ENCODE measurements at places on chromosomes 1 and 21.

GRCh38 chr1:161439280-161440232 is 65.7 kb upstream of the FCGR2A start:
- DNase-seq = no peak

DNA sequence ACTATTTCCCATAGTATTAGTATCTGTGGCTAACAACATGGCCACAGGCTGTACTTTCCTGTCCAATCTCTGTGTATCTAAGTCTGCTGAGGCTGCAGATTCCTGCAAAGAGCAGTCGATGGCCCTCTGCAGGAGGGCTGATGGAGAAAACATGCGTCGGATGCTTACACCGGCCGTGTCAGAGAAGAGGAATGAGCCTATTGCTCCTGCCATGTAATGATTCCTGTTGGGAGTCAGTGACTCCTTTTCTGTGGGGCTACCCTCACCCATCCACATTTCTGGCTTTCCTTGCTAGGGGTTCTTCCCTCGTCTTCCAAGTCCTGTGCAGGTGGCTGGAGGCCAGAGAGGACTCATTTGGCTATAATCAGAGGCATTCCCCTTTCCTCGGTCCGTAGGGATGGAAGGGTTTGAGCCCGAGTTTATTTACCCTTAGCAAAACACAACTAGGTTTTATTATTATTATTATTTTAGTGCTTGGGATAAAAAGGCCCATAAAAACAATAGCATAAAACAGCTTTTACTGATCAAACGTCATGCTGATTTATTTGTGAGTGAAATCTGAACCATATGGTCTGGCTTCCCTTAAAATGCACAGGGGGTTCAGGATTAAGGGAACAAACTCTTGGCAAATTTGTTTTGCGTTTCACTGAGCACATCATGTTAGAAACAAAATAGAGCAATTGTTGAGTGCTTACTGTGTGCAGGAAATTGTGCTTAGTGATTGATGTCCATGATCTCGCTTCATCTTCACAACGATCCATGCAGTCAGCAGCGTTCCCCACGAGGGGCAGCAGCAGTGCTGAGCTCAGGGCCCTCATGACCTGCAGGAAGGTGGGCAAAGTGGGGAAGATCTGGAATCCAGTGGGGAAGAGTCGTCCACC is 70.8 kb downstream of the KIF26B start:
- DNase-seq = no peak

DNA sequence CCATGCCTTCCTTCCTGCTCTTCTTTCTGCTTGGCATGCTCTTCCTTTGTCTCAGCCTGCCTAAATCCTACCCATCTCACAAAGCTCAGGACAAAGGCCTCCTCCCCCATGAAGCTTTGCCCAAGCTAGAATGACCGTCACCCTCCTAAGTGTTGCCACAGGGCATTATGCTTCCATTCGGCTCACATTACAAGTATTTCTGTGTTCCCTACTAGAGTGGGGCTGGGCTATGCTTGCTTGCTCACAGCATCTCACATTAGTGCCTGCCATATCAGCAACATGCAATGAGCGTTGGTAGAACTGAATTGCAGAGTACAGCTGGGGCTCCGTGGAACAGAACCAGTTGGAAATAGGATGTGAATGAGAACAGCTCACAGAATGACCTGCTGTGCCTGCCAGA is 82.8 kb downstream of the CD58 start:
- DNase-seq = no peak

DNA sequence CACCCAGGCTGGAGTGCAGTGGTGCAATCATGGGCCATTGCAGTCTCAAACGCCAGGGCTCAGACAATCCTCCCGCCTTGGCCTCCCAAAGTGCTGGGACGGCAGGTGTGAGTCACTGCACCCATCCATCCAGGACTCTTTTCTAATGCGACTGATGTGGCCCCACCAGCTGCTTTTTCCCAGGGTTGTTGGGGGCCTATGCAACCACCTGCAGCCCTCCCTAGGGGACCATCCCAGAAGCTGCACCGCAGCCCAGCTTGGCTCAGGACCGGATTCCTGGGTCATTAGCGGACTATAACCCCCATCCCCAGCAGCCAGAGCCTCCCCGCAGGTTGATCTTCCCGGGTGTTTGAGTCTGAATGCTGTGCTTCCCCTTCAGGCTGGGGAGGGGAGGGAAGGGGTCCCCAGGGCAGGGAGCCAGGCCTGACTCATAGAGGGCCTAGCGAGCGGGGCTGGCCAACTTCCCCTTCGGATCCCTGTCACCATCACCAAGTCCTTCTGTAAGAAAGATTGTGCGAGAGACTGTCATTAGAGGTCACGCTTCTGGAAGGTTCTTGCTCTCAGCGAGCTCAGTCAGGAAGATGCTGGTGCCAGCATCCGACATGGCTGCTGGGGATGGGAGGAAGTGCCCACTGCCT is 108.7 kb upstream of the ACTRT2 start:
- DNase-seq = no peak

DNA sequence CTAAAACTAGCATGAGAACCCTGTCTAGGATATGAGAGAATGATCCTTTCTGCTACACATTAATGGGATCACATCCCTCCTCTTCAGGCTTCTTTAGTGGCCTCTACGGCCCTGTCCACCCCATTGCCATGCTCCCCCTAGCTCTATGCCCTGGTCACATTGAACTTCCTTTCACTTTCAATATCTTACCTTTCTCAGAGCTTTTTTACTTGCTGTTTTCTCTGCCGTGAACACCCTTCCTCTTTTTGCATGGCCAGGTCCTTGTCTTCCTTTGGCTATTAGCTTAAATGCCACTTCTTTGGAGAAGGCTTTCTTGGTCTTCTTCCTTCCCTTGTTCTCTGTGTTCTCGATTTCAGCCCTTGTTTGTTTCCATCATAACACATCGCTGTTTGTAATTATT is 97.4 kb downstream of the GIPC2 start:
- no peak for DNase-seq

GRCh38 chr1:74502858-74503257 is 9.6 kb downstream of the LRRC53 start:
- no peak for DNase-seq

DNA sequence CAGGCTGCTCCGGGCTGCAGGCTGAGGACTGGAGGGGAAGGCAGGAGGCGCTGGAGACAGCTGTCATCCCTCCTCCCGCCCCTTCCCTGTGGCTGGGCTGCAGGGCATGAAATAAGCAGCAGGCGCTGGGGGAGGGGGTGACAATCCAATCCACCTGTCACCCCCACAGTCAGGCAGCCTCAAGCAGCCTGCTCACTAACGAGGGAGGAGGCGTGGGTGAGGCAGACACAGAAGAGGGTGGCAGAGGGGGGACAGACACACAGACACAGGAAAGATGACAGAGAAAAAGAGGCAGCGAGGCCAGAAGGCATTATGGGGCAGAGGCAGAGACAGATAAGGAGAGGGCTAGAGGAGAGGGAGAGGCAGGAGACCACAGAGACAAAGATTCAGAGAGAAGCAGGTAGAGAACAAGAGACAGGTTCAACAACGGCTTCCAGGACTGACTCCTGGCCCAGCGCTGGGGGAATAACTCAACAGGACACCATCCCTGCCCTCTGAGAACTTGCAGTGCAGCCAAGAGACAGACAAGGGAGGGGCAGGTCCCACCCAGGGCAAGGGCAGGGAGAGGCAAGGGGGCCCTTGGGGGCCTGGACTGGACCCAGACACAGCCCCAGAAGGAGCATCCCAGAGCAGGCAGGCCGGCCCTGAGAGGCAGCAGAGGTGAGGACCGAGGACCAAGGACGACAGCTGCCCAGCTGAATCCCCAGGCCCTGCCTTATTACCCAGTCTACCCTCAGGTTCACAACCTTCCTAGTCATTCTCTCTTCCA is 11.2 kb downstream of the MEF2D start:
- no peak for DNase-seq

DNA sequence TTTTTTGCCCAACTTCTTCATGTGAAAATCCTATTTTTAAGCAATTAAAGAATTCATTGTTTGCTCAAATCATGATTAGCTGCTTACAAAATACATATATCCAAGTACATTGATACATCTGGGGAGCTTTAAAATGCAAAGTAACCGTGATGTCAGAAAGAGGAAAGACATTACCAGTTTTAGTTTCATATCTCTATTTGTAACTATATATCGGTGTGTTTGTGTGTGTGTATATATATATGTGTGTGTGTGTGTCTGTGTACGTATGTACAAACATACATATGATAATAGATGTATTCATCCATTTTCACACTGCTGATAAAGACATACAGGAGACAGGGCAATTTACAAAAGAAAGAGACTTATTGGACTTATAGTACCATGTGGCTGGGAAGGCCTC is 310.1 kb downstream of the DPYD start:
- DNase-seq = no peak

DNA sequence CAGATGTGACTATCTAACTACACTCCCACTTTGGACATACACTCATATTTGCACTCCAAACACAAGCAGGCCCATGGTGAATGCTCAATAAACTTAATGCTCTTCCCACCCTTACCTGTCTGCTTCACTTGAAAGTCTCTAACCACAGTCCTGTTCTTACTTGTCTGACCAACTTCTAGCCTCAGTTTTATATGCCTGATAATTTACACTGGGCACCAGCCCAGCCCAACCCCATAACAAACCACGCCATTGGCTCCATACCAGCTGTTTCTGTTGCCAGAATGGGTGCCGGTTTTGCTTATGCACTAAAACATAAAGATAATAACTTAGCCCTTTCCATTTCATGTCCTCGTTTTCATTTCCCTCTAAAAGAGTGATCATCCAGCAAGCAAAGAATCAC is 395.4 kb downstream of the NTNG1 start:
- no peak for DNase-seq

DNA sequence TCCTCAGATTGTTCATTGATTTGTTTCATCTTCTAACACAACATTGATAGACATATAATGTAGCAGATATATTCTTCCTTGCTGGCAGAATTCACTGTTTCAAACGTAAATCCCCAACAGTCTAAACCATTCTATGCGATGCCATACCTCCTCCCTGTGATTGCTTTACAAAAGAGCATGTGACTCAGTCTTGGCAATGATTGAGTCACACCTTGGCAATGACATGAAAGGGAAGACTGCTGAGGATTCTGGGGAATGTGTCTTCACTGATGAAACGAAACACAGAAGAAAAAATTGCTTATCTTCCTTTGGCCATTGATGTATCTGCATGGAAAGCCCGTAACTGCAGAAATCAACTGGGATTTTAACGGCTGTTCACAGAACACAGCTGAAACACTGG is 409.6 kb upstream of the ZRANB2 start:
- DNase-seq = no peak
